ENCODE measurements at places on chromosomes 3 and 15.

DNA sequence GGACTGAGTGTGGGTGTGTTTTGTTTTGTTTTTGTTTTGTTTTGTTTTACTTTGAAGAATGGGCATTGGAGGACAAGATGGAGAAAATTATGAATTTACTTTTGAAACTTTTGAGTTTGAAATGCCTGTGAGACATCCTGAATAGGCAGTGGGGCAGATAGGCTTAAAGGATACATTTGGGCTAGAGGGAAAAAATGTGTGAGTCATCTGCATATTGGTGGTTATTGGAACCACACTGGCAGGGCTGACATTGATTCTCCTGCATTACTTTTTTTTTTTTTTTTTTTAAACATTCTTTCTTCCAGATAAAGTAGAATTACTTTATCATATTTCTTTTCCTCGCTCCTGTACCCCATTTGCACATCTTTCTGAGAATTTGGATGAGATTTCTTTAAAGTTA, 56.1 kb downstream of the CALML4 start:
- DNase-seq: no peak

DNA sequence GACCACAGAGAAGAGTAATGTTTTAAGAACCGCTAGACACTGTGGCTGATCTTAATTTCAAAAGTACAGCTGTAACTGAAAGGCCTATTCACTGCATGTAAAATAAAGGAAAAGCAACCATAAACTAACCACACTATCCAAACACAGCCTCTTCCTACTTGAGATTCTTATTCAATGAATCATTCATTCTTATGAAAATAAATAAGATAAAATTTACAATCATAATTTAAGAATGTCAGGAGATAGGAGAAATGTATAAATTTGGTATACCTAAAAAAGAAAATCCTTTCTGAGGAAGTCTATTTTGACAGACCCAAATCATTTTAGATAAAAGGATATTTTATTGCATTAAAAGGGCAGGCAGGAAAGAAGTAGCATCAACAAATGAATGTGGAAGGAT, 533.5 kb upstream of the ZNF385D start:
- no peak for DNase-seq

- DNase-seq: no peak
Measured at GRCh38 chr3:111229301-111229700, 157.7 kb downstream of the NECTIN3 start.

- no peak for DNase-seq
Measured at GRCh38 chr15:86572368-86572841, 492.7 kb downstream of the AGBL1 start.

DNA sequence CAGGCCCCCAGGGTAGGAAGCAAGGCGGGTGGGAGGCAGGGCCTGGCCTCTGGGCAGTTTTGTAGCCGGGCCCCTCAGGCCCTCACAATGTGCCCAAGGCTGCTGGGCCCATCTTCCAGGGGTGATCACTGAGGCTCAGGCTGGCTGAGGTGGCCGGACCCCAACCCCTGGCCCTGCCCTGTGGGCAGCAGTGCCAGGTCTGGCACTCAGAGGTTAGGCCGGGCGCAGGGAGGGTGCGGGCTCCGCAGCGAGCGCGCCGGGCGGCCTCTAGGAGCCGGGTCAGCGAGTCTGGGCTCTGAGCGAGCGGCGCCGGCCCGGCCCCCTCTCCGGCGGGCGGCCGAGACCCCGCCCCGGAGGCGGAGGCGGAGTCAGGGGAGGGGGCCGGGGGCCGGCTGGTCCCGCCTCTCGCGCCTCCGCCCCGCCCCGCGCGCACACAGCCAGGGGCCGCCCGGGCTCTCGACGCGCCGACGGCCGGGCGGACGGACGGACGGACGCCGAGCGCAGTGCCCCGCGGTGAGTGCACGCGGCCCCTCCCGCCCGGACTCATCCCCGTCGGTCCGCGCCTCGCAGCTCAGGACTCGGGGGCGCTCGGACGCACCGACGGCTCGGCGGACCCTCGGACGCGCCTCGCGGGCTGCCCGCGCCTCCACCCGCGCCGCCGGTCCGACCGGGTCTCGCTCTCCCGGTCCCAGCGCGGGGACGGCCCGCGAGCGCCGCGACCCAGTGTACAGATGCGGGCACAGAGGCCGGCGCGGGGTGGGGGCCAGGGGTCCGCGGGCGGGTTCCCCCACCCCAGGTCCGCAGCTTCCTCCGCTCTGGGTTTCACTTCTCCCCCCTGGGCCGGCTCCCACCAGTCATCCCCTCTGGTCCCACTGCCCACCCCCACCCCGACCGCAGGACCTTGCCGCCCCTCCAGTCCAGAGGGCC, at the start of gene FBLN2:
Gene FBLN2, plus strand, starts transcription at position 430 of the 927 bp plus-strand sequence. CDS start 21,231 bp downstream, outside the sequence.
- DNase-seq: no peak

Data from renal cortex interstitium (tissue), 15 donors.